ENCODE measurements at places on chromosomes 2 and 18. TPM values are rescaled to one million over a fixed set of nuclear protein-coding genes. Genes with fewer than 3 reads are reported as not detected.

DNA sequence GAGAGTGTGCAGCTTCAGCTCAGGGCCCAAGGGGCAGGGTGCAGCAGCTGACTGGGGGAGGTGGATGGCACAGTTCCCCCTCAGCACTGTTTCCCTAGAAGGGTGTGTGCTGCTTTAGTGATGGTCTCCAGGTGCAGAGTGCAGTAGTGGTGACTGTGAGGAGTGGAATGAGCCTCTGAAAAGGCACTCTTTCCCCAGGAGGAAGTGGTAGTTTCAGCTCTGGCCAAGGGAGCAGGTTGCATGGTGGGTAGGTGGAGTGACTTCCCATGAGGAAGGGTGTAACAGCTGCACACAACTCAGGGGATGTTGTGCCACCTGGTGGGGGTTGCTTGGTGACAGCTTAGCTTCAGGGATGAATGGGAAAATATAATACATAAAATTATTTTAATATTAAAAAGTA is 251.5 kb upstream of the NXPH2 start:
- no peak for DNase-seq

DNA sequence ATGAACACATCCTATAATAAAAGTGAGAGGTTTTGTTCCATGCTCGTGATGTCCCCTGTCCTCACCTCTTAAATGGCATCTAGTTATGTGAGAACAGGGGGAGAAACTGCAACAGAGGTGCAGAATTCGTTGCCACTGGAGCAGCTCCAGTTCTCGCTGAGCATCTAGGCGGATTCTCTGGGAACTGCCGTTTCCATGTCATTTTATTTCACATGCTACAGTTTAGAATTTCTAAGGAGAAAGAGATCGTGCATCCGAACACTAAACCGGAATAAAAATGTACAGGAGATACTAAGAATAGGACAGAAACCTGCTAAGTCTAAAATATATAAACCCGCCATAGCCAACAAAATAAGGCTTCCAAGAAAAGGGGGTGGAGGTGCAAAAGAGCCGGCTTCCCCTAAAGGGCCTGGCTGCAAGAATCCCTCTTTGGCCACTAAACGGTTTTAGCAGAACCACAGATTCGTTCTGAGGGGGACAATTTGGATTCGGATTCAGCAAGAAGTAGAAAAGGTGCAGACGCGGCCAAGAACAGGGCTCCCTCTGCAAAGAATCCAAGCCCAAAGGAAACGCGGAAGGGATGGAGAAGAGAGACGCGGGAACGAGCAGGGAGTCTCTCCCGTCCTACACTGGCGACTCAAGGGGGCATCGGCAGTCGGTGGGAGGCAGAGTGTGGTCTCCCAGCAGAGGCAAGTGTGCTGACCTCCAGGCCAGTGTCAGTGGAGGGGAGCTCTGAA is 1.3 kb downstream of the TMEM163 start:
- no peak for DNase-seq

DNA sequence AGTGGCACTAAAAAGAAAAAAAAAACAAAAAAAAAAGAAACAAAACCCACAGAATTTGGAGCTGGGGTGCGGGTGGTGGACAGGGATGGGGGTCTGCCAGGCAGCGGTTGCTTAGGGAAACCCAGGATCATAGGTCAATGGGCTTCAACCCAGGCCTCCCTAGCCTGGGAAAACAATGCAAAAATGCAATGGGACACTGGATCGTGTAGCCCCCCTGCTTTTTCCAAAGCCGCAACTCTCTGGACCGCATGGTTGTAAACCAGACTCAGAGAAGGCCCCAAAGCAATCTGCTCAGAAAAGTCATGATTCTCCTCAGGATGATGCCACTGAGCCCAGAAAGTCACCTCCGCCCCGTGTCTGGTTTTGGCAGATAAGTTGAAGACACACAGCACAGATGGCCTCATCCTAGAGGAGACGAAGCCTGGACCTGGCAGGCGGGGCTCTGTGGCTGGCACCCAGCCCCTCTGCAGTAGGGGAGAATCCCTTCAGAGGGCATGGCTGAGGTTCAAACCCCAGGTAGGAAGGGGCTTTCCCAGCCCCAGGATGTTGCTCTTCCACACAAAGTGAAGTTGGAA is 5.1 kb downstream of the DLX2 start:
- peak; percentile 85 for DNase-seq

DNA sequence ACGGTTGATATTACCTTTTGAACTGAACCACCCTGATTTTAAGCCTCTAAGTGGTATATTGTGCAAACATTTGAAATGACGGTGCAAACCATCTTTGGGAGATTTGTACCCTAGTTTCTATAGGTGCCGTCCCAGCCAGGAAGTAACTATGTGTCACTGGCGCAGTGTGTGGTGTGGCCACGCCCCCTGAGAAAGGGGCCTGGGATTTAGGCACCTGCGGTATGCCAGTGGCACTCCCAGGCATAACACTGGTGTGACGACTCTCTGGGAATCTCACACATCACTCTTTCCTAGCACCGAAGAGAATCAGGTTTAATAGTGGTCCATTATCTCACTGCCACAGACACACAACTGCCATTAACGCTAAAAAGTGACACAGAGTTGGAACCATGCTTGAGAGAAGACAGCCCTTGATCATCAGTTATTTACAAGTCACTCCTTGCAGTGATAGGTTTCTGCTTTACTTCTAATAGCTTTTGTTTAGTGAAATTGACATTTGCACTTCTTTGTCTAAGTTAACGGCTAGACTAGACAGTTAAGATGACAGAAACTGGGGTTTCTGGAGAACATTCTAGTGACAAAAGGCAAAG is 11.1 kb downstream of the AQP4 start:
- no peak for DNase-seq

- DNase-seq = no peak
Observed at GRCh38 chr2:13240789-13241487, 524.2 kb downstream of the TRIB2 start.

DNA sequence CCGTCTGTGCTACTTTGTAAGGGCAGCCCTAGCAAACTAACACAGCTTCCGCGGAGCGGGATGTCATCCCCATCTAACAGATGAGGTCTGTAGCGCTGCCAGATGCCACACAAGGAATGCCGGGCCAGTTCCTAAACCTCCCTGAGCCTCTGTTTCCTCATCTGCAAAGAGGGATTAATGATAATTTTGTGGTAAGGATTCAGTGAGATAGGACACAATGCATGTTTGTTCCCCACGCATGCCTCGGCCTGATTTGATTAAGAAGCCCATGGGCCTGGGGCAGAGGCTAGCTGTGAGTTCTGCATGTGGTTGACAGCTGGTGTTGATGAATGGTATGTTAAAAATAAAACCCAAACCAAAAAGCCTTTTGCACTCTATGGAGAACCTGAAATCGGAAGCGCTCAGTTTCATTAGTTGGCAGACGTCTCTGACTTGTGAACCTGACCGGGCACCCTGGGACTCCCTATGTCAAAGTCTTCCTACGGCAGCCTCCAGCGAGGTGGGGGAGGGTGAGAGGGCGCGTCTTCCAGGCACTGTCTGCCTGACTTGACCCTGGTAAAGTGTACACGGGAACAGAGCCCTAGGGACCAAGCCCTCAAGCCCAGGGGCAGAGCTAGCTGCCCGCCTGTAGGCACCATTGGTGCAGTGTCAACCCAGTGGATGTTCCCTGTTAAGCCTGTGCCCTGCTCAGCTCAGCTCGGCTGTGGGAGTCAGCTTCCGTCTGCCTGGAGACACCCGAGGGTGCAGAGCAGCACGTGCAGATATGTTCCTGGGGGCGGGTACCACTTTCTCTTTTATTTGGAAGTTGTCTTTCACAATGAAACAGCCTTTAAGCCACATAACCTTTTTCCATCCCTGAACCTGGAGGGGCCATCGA is 14.8 kb upstream of the INHBB start:
- DNase-seq = no peak

GRCh38 chr2:65030476-65031332 is 25.5 kb upstream of the CEP68 start:
- DNase-seq = no peak

DNA sequence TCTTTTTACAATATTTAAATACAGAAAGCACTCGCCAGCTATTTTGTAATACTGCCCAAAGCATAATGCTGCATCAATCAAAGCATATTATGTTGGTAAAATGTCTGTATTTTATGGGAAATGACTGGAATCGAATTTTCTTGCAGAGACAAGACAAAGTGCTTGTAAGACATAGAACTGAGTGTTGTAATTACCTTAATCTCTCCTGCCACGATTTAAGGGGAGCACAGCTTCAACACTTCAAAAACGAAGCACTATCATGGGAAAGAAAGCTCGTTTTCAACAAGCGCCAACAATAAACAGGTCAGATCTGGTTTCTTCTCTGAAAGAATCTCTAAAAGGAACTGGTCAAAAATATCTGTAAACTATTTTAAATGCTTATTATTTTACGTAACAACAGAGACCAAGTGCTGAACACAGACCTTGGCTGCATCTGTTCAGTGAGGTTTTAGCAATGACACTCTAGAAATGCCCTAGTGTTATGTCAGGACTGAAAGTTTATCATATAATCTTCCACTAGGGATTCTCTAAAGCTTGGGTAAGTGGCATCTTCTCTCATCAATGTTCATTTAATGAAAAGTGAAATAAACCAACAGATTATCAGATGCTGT is 19.0 kb downstream of the RND3 start:
- DNase-seq = no peak

- DNase-seq = no peak
Observed at GRCh38 chr2:134924912-134925311, 6.3 kb downstream of the CCNT2 start.

GRCh38 chr2:241818229-241818942 is 9.4 kb downstream of the NEU4 start:
- no peak for DNase-seq

DNA sequence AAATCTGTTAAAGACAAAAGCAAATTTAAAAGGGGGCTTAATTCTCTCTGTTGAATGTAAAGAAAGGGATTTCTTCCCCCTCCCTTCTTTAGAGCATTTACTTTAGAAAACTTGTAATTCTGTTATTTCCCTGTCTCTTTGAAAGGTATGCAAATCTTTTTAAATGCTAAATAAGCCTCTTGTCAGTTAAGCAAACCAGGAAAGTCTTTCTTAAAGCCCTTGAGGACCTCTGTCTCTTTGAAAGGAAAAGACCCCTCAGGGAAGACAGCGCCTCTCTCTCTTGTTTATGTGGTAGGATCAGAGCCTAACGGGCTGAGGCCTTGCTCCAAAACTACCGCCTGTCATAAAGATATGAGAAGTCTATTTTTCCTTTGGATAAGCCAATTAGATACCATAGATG is 139.9 kb upstream of the CDH7 start:
- DNase-seq = no peak

DNA sequence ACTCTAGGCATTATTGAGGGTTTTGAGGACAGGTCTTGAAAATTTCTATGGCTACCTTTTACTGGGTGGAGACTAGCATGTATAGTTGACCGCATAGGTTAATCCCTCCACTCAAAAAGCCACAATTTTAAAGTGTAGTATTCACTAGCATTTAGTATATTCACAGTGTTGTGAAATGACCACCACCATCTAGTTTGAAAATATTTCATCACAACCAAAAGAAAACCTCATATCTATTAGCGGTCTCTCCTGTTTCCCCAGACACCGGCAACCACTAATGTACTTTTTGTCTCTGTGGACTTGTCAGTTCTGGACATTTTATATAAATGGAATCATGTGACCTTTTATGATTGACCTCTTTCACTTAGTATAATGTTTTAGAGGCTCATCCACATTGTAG is 53.9 kb downstream of the MSH2 start:
- DNase-seq = no peak

- no peak for DNase-seq
Observed at GRCh38 chr2:205055251-205055650, 510.0 kb downstream of the PARD3B start.

DNA sequence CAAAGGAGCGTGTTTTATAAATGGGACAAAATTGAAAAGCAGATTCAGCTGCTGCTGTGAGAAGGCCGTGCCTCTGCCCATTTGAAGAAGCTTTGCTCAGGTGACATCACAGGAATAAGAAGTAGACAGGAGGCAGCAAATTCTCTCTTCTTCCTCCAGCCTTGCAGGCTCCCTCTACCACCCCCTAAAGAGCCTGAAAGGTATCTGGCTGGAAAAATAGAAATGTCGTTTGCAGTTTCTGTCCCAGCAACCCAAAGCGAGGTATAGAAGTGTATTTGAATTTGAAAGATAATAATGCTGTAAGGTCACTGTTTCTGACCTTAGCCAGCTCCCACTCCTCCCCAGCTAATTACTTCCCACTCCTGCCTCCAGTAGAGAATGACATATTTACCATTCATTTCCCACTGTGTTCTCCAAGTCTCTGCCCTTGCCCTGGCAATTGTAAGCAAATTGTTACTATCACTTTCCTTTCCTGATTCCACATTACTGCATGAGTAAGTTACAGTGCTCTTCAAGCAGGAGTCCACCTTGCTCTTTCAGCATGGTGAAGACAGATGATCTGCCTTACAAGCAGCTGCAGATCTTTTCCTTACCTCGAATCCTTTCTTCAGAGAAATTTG is 56.8 kb upstream of the RASGRP3 start:
- no peak for DNase-seq

GRCh38 chr2:133262893-133263292 is 305.4 kb downstream of the NCKAP5 start:
- no peak for DNase-seq

DNA sequence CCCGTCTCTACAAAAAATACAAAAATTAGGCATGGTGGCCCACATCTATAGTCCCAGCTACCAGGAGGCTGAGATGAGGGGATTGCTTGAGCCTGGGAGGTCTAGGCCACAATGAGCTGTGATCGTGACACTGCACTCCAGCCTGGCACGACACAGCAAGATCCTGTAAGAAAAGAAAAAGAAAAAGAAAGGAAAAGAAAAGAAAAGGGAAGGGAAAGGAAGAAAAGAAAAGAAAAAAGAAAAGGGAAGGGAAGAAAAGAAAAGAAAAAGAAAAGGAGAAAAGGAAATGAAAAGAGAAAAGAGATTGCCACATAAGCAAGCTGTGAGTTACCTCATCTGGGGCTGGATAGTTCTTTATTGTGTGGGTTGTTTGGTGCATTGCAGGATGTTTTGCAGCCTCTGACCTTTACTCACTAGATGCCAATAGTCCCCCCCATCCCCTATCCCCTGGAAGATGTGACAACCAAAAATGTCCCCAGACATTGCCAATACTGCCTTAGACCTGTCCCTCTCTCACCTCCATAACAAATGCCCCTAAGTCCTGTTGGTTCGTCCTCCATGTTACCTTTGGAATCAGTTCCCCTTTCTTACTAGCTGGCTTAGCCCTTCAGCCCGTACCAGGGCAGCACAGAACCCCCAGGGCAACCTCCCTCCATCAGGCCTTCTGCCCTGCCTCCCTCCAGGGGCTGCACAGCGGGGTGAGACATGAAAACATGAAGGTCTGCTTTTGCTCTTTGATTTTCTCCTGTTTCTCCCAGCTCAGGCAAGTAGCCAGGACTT is 8.9 kb downstream of the ASPRV1 start:
- DNase-seq = no peak

The RFTN2 gene
- total RNA-seq = 14.5 TPM

The GPR17 gene
- not detected for total RNA-seq

The ALPI gene
- not detected for total RNA-seq

The MALL gene
- 4.4 TPM for total RNA-seq

The UGT1A8 gene
- not detected for total RNA-seq

The DSG2 gene
- total RNA-seq = 21.2 TPM

Measured in osteoblast (primary cell).